ENCODE measurements at places on chromosomes 12 and 14.
A peak's percentile ranks its signal among the peaks of the same experiment; 100 is the strongest.

DNA sequence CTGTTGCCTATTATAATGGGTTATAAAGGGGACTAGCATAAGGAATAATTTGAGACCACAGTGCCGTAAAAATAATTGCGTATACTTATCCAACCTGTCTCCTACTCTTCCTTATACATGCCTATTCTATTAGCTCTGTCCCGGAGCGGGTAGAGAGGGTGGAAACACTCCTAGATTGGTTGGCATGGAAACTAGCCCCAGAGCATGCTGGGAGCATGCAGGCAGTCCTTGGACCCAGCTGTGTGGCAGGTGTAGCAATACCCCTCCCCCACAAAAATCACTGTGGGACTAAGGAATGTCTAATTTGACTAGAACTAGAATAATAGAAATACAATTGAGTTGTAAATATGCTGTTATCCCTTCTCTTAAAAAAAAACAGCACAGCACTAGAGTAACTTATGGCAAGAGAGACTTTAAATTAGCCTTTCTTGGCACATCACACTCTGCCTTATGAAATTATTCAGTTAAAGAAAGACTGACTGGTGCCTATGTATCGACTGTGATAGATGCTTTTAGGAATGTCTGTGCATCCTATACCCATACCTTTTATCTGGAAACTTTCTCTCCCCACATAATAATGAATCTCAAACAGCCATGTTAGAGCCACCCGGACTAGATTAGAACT is 244.0 kb upstream of the DAAM1 start:
- DNase-seq = no peak

DNA sequence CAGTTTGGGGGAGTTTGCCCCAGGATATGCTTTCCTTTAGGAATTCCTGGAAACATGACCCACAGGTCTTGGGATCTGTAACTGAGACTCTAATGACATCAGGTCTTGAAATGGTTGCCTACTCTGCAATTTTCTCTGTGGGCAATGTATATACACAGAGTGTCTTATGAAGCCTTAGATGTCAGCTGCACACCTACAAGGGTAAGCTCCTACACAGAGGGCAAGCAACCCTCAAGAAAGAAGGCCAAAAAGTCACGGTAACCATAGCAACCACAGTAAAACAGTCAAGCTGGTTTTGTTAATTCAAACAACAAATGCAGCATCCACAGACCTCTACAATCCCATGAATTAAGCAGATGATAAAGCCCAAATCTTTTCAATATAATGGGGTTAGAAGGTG is 293.0 kb downstream of the SSPN start:
- no peak for DNase-seq

- DNase-seq = no peak
Measured at GRCh38 chr12:63921157-63921556, 76.7 kb downstream of the SRGAP1 start.

DNA sequence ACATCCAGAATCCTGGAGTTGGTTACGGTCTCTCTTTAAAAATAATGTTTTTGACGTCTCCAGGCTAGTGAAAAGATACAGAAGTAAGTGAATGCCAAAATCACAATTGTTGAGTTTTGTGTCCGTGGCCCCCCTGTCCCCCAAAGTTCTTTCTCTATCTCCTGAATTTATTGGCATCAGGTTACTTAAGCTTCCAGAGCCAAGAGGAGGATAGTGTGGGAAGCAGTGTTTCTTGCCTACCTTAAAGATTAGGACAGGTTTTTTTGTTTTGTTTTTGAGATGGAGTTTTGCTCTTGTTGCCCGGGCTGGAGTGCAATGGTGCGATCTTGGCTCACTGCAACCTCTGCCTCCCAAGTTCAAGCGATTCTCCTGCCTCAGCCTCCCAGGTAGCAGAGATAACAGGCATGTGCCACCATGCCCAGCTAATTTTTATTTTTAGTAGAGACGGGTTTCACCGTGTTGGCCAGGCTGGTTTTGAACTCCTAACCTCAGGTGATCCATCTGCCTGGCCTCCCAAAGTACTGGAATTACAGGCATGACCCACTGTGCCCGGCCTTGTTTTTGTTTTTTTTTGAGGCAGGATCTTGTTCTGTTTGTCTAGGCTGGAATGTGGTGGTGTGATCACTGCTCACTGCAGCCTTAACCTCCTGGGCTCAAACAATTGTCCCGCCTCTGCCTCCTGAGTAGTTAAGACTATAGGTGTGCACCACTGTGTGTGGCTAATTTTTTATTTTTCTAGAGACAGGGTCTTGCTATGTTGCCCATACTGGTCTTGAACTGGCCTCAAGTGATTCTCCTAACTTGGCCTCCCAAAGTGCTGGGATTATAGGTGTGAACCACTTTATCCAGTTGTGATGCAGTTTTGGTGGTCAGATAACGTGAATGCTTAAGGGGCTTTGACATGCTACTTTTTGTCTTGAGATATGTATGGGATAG is 5.4 kb downstream of the SRSF5 start:
- no peak for DNase-seq

DNA sequence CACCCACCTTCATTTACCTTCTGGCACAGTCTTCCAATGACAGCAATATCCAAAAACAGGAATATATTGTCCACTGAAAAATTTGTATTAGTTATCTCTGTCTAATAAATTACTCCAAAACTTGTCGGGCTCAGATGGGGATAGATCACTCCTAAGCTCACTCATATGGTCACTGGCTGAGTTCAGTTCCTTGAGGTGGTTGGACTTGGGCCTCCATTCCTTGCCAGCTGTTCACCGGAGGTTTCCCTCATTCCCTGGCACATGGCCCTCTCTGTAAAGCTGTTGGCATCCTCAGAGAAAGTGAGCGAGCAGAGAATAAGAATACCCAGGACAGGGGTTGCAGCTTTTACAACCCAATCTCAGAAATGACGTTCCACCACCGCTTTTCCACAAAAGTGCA is 81.5 kb downstream of the TMTC1 start:
- DNase-seq = no peak

GRCh38 chr14:77100961-77101360 is 2.9 kb downstream of the CIPC start:
- no peak for DNase-seq

DNA sequence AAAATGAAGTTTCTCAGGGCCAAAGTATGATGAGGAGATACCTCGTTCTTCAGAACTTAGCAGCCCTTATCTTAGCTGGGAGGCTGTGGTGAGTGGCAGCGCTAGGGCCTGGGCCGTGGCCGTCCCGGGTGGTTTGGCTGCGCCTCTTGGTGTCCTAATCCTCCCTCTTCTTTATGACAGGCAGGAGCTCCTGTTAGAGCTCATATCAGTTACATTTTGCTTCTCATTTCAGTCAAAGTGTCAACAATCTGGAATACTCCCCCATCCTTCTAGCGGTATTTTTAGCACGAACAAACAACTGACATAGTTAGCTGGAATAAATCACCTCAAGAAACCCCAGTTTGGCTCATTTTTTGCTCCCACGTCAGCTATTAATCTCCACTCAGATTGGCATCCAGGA is 188.8 kb downstream of the TTC7B start:
- no peak for DNase-seq

- no peak for DNase-seq
Measured at GRCh38 chr14:31346097-31346496, 74.3 kb downstream of the HEATR5A start.

GRCh38 chr12:9699269-9699897 is 29.9 kb downstream of the CLEC2D start:
- DNase-seq = no peak

DNA sequence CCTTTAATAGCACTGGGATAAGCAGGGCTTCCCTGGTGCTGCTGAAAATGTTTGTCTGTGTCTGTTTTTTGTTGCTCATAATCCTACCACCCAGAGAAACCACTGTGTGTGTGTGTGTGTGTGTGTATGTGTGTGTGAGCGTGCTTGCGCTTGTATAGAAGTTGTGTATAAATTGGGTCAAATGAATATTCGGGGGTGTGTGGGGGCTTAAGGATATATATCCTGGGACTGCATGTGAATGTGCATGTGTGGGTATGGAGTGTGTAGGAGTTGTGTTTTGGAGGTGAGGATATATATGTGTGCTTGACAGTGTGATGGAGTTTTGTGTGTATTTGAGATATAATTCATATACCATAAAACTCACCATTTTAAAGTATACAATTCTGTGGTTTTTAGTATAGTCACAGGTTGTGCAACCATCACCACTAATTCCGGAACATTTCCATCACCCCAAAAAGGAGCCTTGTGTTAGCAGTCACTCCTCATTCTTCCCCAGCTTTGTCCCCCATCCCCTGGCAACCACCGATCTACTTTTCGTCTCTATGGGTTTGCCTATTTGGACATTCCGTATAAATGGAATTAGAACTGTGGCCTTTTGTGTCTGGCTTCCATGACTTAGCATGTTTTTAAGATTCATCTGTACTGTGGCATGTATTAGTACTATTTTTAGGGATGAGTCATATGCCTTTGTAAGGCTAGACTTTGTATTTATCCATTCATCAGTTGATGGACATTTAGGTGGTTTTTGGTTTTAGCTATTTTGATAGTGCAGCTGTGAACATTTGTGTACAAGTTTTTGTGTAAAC is 25.6 kb downstream of the TCTN1 start:
- no peak for DNase-seq

DNA sequence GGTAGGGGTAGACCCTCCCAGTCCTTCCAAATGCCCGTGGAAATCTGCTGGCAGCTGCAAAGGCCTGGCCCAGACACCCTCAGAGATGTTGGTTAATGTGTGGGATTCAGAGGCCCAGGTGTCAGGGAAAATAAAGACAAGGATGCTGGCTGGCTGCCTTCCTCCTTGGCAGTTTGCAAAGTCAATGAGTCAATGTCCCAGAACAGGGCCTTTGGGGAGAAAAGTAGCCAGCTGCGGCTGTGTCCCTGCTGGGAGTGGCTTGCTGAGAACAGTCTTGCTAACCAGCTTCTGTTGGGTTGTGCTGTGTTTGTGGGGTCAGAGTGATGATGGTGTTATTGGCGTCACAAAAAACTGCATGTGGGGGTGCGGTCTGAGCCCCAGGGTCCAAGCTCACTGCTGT is 29.2 kb downstream of the GLRX5 start:
- no peak for DNase-seq

- no peak for DNase-seq
Measured at GRCh38 chr14:76780875-76781647, 19.8 kb downstream of the VASH1 start.

- no peak for DNase-seq
Measured at GRCh38 chr12:52669426-52669825, 10.8 kb downstream of the KRT1 start.

DNA sequence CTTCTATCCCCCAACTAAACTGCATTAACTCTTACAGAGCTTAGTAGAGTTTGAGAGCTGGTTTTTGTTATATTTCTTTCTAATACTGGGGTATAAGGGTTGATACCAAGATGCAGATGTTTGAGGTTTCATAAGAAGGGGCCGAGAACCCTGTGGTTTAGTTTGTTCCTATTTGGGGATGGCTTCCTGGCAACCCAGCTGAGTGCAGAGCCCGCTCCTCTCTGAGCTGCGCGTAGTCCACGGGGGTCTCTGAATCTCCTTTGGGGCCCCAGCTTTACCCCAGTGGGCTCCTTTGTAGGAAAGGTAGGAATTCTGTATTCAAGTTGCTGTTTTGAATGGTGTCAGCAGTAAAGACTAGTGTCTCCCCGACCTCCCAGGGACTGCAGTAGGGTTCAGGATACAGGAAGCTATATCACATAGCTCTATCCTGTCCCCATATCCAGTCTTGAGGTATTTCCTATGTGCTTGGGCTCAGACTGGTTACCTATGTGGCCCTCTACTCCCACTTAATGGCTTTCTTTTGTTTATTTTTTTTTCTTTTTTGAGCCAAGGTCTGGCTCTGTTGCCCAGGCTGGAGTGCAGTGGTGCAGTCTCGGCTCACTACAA is 25.4 kb downstream of the PLXNC1 start:
- DNase-seq = no peak

DNA sequence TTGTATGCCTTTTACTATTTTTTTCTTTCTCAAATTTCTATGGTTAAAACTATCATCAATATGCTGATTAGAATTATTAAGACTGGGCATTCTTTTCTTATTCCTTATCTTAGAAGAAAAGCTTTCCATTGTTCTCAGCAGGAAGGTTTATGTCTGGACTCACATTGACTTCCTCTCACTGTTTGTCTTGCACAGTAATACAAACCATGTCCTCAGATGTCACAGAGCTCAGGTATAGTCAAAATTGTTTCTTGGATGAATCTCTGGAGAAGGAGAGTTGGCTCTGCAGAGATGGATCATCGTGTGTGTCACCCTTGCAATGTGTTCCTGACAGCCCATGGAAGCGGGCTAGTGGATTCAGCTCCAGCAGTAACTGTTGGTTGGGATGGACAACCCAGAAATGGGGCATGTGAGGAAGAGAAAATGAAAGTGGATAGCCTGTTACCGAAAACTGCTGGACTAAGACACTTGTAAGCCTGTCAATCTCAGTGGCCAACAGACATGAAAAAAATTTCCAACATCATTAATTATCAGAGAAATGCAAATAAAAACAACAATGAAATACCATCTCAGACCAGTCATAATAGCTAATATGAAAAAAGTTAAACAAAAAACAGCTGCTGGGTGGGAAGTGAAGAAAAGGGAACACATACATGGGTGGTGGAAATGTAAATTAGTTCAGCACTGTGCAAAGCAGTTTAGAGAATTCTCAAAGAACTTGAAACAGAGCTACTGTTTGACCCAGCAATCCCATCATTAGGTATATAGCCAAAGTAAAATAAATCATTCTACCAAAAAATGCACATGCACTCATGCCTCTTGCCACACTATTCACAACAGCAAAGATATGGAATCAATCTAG is 967.8 kb downstream of the TMEM121 start:
- no peak for DNase-seq

GRCh38 chr14:69260861-69261564 is 1.1 kb downstream of the GALNT16 start:
- peak; percentile 27 for DNase-seq

- DNase-seq = no peak
Measured at GRCh38 chr14:103960457-103961055, 18.2 kb upstream of the RD3L start.

All from CD4-positive, alpha-beta T cell treated with Interleukin-12 subunit alpha and Interleukin-12 subunit beta, for 1 hour (primary cell).